ENCODE measurements at places on chromosomes 3 and 15.

GRCh38 chr3:136559896-136560295, 192.3 kb downstream of the STAG1 start:
- no peaks in the 10 kb centered on the region for H3K4me1 ChIP-seq
- H3K36me3 ChIP-seq: peaks cover 6% of the 10 kb centered on the region
- DNase-seq: no peak
- H3K4me3 ChIP-seq: no peak overlapping the region
- H3K27me3 ChIP-seq: no peaks in the 10 kb centered on the region

DNA sequence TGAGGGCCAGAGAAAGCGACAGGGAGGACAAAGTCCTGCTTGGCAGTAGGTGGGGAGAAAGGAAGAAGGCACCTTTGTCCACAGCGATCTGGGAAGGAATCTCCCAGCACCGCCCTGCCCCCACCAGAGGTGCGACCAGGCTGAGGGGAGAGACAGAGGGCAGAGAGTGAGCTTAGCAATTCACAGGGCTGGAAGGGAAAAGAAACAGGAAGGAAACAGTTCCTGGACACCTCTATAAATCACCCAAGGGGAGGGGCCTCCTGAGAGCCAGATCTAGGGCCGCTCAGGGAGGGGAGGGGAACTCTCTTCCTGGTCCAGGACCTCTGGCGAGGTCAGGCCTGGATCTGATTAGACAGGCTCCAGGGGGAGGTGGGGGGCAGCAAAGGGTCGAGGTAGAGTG, 35.4 kb downstream of the RNU5B-1 start:
- H3K4me1 ChIP-seq: peaks cover 5% of the 10 kb centered on the region
- no peak overlapping the region for H3K4me3 ChIP-seq
- no peak overlapping the region for H3K27ac ChIP-seq
- peaks cover 3% of the 10 kb centered on the region for H3K27me3 ChIP-seq

- H3K36me3 ChIP-seq: peaks cover 40% of the 10 kb centered on the region
- DNase-seq: no peak
- peak overlapping the region; percentile 32 for H3K4me3 ChIP-seq
- no peaks in the 10 kb centered on the region for H3K27me3 ChIP-seq
These were observed 26.9 kb downstream of the PHC3 start for GRCh38 chr3:170154569-170155143.

- no peak overlapping the region for H3K27ac ChIP-seq
- DNase-seq: no peak
- H3K36me3 ChIP-seq: no peaks in the 10 kb centered on the region
- no peaks in the 10 kb centered on the region for H3K4me1 ChIP-seq
- H3K27me3 ChIP-seq: no peaks in the 10 kb centered on the region
These were observed 86.1 kb upstream of the SPATA12 start for GRCh38 chr3:56974247-56974930.

GRCh38 chr3:66403323-66403990, 97.4 kb downstream of the LRIG1 start:
- H3K27ac ChIP-seq: no peak overlapping the region
- peaks cover 1% of the 10 kb centered on the region for H3K36me3 ChIP-seq
- H3K4me1 ChIP-seq: no peaks in the 10 kb centered on the region
- no peak for DNase-seq
- H3K27me3 ChIP-seq: no peaks in the 10 kb centered on the region

DNA sequence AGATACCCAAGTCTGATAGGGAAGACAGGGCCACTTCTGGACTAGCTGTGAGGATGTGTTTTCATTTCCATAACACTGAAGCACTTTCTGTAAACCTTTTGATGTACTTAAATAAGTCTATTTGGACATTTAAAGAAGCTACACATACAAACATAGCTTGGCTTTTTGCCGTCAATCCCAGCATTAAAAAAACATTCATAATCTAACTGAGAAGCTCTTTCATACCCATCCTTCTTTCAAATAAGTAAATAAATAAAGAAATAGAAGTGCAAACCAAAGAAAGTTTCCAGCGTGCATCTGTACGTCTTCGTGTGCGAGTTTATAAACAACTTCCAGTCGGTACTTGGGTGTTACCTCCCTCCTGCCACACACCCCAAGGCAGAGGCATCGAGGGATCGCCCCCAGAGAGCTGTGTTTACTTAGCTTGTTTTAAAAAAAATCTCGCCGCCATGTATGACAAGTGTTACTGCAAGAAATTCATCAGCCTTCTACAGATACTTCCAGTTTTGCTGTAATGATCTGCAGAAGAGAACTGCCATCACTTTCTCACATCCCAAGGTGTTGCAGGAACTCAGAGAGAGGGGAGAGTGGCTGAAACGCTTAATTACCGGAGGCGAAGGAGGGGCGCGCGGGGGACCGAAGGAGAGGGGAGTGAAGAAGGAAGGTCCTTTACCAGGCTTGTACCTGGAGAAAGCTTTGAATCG, 9.0 kb upstream of the MEIS2 start:
- H3K36me3 ChIP-seq: peaks cover 7% of the 10 kb centered on the region
- no peak overlapping the region for H3K4me3 ChIP-seq
- H3K27ac ChIP-seq: no peak overlapping the region
- DNase-seq: no peak

- no peaks in the 10 kb centered on the region for H3K36me3 ChIP-seq
- no peak overlapping the region for H3K4me3 ChIP-seq
- no peak for DNase-seq
- H3K27ac ChIP-seq: no peak overlapping the region
- no peaks in the 10 kb centered on the region for H3K4me1 ChIP-seq
- H3K27me3 ChIP-seq: peaks cover 2% of the 10 kb centered on the region
These were observed 25.2 kb downstream of the ARPP21 start for GRCh38 chr3:35664460-35664919.

- DNase-seq: no peak
- H3K36me3 ChIP-seq: no peaks in the 10 kb centered on the region
- H3K4me1 ChIP-seq: peaks cover 25% of the 10 kb centered on the region
- no peak overlapping the region for H3K27ac ChIP-seq
- peak overlapping the region; percentile 79 for H3K4me3 ChIP-seq
These were observed 77.2 kb upstream of the VGLL4 start for GRCh38 chr3:11720917-11721411.

DNA sequence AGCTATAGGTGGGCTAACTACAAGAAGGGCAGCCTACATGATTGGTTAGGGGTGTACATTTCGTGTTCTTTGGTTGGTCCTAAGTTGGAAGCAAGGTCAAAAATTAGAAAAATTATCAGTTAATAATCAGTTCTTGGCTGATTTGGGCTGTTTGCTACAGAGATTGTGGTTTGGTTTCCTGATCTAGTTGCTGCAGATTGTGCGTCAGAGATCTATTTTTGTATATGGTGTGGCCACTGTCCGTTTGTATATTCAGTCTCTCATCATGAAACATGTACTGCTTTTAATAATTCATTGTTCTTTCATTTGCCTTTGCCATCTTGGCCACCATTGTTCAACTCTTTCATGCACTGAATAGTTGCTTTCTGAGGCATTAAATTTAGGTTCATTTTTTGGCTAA, 80.9 kb downstream of the LRRC3B start:
- H3K27ac ChIP-seq: no peak overlapping the region
- H3K27me3 ChIP-seq: no peaks in the 10 kb centered on the region
- DNase-seq: no peak
- no peaks in the 10 kb centered on the region for H3K4me1 ChIP-seq
- no peak overlapping the region for H3K4me3 ChIP-seq

DNA sequence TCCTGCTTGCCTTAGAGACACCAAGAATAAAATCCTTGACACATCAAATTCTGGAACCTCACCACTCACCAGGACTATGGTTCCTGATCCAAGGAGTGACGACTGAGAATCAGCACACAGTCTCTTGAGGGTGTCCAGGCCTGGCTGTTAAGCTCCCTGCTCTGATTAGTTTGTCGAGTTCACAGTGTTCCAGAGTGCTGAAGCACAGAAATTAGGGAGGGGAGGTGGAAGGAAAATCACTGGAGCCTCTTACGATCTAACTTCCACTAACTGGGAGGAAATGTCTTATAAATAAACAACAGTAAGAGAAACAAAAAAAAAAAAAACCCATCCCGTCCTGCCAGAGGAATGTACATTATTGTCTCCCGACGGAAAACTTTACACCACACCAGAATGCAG, 330.2 kb downstream of the TIGIT start:
- H3K36me3 ChIP-seq: no peaks in the 10 kb centered on the region
- no peaks in the 10 kb centered on the region for H3K4me1 ChIP-seq
- no peaks in the 10 kb centered on the region for H3K27me3 ChIP-seq
- no peak overlapping the region for H3K27ac ChIP-seq
- no peak overlapping the region for H3K4me3 ChIP-seq

Measured in activated CD8-positive, alpha-beta T cell treated with anti-CD3 and anti-CD28 coated beads, Interleukin-2, amount 10 ng/mL, durations not matched to agents 7 days and 5 days (primary cell).